AG09319 (cell line): ENCODE measurements at places on chromosomes 12 and 14.

- DNase-seq, result no peak
Measured at GRCh38 chr14:91392623-91393303, 24.9 kb downstream of the CCDC88C start.

DNA sequence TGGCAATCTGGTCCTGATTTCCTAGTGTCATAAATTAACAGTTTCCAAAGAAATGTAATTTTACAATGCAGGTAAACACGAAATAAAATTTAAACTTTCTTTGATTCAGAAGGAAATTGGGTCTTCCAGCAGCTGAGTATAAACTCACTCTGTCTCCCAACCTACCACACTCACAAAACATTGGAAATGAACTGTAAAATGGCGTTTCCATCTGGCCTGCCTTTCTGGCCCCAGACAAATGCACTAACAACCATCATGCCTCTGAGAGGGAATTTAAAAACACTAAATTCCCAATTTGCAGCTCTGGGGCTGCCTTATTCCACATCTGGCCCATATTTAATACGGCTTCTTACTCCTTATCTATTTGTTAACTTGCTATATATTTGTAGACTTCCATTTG is 19.3 kb downstream of the ATP2B1 start:
- DNase-seq, result no peak

- DNase-seq, result peak; percentile 12
Measured at GRCh38 chr14:74019408-74020137, 424 bp downstream of the BBOF1 start.

- DNase-seq, result no peak
Measured at GRCh38 chr12:80200414-80200813, 101.1 kb downstream of the OTOGL start.

DNA sequence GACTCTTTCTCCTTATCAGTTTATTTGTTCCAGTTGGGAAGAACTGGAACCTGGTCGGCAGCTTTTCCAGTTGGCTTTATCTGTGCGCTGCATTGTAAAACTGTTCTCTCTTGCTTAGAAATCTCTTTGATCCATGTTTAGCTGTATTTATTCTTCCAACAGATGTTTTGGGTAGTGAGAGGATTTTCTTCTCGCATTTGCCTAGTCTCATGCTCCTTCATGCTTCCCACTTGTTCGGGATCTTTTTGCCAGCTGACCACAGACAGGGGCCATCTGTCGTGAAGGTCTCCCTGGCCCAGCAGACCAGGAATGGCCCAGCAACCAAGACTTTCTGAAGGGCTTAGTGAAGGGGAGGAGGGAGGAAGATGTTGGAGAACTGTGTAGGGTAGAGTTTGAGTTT is 21.6 kb downstream of the NTF3 start:
- DNase-seq, result no peak

GRCh38 chr14:72591391-72591790 is 302.5 kb downstream of the DPF3 start:
- DNase-seq, result no peak

DNA sequence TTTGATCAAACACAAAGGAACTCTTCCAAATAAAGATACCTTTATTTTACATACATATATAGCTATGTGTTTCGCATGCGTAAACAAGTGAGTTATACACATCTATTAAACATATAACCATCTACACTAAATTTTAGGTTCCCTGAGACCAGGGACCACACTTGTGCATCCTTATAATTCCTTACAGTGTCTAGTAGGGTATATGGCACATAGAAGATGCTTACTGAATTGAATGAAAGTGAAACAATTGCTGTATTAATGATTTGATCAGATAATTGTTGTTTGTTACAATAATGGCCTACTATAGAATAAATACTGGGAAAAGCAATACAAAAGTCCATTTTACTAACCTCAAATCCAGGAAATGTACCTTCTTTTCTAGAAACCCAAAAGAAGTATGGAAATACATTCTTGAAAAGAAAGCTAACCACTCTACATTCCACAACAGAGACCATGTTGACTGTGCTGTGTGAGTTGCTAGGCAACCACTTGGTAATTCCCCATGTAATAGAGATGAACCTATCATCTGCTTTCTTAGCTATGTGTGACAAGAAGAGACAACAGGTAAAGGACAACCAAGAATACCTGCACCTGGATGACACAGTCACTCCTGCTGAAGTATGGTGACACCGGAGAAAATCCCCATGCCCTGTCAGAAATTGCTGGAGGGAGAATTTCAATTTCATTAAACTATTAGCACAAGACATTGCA is 11.9 kb upstream of the CIPC start:
- no peak for DNase-seq

- DNase-seq, result peak; percentile 93
Measured at GRCh38 chr14:102799684-102800562, 22.7 kb downstream of the TRAF3 start.

- no peak for DNase-seq
Measured at GRCh38 chr12:60120199-60120598, 524.4 kb downstream of the SLC16A7 start.

DNA sequence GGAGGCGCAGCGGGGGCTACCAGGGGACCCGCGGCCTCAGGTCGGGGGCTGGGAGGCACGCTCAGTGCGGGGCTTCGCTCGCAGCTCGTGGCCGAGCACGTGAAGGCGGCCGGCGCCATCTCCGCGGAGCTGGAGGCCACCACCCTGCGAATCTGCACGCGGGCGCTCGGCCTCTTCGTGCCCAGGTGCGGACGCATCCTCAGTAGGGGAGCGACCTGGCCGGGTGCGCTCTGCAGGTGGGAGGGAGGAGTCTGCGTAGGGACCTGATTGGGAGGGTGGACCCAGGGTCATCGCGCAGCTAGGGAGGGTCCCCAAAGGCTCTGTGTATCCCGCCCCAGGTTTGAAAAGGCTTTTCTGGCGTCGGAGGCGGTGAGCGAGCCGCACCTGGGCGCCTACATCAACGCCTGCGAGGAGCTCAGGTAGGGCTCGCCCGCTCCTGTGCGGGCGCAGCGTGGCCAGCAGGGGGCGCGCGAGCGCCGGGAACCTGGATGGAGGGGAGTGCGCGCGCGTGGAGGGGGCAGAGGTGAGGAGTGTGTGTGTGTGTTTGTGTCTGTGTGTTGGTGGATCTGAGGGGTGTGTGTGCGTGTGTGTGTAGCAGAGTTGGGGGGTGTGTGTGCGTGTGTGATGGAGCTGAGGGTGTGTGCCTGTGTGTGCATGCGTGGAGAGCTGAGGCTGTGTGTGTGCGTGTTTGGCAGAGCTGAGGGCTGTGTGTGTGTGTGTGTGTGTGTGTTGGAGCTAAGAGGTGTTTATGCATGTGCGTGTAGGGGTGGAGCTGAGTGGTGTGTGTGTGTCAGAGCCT is 10.3 kb downstream of the EXOC3L4 start:
- DNase-seq, result no peak

DNA sequence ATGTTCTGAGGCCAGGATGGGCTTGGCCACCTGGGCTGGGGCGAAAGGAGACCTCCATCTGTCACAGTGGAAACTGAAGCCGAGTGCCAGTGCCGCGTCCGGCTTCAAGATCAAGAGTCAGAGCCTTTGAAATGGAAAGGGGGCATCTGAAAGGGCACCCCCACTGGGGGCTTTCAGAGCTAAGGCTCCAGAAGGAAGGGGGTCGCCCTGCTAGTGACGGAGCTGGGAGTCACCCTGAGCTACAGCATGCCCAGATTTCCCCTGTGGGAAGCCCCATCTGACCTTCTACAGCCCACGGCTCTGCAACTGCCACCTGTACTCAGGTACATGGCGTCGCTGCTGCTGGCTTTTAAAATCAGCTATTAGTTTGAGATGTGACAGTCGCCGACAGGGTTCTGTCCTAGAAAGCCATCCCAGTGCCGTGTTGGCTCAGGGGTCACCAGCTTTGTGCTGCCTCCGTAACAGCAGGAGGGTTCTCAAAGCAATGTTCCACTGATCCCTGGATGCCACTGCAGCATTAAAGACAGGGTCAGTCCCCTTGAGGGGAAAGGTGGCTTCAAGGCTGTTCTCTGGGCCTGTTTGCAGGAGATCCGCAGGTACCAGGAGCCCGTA is 31.5 kb downstream of the CCNK start:
- DNase-seq, result no peak

GRCh38 chr12:92035477-92035876 is 110.2 kb downstream of the BTG1 start:
- no peak for DNase-seq

- peak; percentile 37 for DNase-seq
Measured at GRCh38 chr12:98699586-98699985, 54.5 kb downstream of the APAF1 start.

GRCh38 chr12:113860950-113861349 is 105.2 kb downstream of the RBM19 start:
- DNase-seq, result peak; percentile 58
